Skin of body (tissue), 3 donors: ENCODE measurements at places on chromosomes 7 and 10. TPM values are rescaled to one million over a fixed set of nuclear protein-coding genes. Genes with fewer than 3 reads are reported as not detected.

Gene LRCH4
- 13.3 TPM for total RNA-seq

Gene CCL24
- total RNA-seq: 1.2 TPM

Gene AFAP1L2
- 24.9 TPM for total RNA-seq

Gene TSPAN14
- 24.1 TPM for total RNA-seq

Gene PON1
- 0.10 TPM for total RNA-seq

Gene SPDYE1
- total RNA-seq: 0.10 TPM

Gene RAB19
- 0.49 TPM for total RNA-seq

Gene LRRC72
- not detected for total RNA-seq

Gene C7orf57
- 0.10 TPM for total RNA-seq

Gene LIPM
- 17.1 TPM for total RNA-seq

Gene DRGX
- total RNA-seq: 0.20 TPM

Gene ASAH2
- 0.49 TPM for total RNA-seq

Gene PLEKHS1
- not detected for total RNA-seq

Gene CALML5
- total RNA-seq: 133 TPM

Gene STX1A
- total RNA-seq: 8.5 TPM

Gene SMIM30
- total RNA-seq: 41.8 TPM

Gene CACNA2D1
- 54.4 TPM for total RNA-seq

Gene RBP3
- not detected for total RNA-seq

Gene GIMAP2
- 7.3 TPM for total RNA-seq

Gene RPA3
- total RNA-seq: 19.4 TPM

Gene USP54
- total RNA-seq: 34.8 TPM

Gene OPN4
- not detected for total RNA-seq

Gene MET
- 7.1 TPM for total RNA-seq

Gene DLX5
- total RNA-seq: 2.1 TPM

Gene RBM20
- total RNA-seq: 2.4 TPM

Gene GPER1
- total RNA-seq: 1.6 TPM

Gene CHAT
- total RNA-seq: not detected
